ENCODE measurements at places on chromosomes 1 and 21.

DNA sequence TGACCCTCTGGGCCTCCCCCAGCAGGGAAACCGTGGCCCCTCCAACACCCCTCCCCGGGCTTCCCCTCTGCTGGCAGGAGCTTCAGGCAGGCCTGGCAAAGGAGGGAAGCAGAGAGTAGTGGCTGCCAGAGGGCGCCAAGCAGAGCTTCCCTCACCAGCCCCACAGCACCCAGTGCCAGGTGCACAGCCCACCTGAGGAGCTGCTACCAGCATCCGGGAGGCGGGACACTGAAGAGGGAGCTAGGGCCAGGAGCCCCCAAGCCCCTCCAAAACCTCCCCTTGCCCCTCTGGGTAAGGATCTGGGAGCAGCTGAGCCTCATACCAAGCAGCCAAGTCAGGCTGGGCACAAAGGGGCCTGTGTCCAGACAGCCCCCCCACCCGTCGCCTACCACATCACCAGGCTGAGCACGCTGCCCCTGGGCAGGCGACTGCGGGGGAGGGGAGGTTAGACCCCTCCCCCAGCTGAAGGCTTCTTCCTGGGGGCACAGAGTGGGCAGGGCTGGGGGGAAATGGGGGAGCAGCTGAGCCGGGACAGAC, 19.6 kb downstream of the CCDC24 start:
- DNase-seq: no peak

DNA sequence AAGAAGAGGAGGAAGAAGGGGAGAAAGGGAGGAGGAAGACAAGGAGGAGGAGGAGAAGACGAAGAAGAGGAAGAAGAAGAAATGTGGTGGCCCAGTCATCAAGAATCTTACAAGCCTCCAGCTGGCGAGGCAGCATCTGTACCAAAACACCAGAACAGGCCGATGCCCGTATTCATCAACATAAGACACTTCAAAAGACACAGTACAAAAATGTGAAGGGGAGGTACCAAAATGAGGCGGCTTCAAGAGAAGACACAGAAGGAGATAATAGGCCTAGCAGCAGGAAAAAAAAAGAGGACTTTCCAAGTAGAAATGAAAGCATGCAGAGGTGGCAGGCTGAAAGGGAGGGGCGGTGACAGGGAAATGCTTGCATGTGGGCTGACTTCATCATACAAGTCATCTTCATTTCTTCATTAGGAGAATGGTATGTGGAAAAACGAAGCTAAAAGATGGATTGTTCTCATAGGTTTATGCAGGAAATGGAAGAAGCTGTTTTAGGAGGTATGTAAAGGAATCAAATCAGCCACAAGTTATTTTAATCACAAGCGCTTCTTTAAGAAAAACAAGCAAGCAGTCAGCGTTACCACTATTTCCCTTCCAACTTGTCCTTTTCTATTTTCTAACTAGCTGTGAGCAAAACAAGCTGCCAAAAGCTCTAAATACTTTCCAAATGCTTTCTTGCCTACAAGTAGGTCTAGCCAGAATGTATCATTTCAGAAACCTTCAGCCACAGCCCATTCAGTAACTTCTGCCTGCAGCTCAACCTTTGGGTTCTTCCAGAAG, 192.3 kb downstream of the SLC45A1 start:
- no peak for DNase-seq

GRCh38 chr1:235199441-235199840, 38.4 kb upstream of the RBM34 start:
- DNase-seq: no peak

DNA sequence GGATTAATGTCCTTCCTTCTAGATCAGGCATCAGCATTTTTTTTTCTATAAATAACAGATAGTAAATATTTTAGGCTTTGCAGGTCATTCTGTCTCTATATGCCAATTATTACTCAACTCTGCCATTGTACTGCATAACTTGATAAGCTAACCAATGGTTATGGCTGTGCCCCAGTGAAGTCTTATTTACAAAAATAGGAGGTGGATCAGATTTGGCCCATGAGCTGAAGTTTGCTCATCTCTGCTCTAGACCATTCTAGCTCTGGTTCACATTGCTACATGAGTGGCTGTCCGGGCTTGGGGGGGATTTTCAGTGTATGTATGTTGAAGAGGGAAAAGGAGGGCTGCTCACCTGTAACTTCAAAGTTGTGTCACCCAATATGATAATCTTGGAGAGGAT, 10.1 kb downstream of the RAB7B start:
- no peak for DNase-seq

DNA sequence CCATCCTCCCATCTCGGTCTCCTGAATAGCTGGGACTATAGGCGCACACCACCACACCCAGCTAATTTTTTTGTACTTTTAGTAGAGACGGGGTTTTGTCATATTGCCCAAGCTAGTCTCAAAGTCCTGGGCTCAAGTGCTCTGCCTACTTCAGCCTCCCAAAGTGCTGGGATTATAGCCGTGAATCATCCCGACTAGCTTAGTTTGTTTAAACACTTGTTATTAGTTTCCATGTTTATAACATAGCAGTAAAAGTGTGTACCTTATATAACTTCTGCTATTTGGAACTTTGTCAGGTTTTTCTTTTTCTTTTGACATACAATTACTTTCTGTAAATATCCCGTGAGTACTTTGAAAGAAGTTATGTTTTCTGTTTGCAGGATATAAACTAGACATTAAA, 60.6 kb upstream of the C1orf21 start:
- no peak for DNase-seq

GRCh38 chr1:8903410-8903809, 24.9 kb upstream of the ENO1 start:
- no peak for DNase-seq

- DNase-seq: no peak
Measured at GRCh38 chr1:109579491-109579890, 31.1 kb downstream of the GNAI3 start.

DNA sequence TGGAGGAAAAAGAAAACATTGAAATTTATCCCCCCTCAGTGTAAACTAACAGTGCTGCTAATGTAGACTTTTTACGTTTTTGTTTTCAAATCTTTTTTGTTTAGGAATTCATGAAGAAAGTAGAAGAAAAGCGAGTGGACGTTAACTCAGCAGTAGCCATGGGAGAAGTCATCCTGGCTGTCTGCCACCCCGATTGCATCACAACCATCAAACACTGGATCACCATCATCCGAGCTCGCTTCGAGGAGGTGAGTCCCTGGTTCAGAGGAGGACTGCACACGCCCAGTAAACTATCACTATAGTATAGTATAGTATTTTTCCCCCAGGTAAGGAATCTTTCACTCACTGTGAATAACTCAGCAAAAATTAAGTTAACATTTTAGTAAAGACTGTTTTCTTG, 37.8 kb upstream of the BMP8A start:
- DNase-seq: no peak

GRCh38 chr1:3584915-3585314, 26.4 kb downstream of the MEGF6 start:
- no peak for DNase-seq

GRCh38 chr1:100298512-100298911, 32.5 kb downstream of the RTCA start:
- no peak for DNase-seq

- no peak for DNase-seq
Measured at GRCh38 chr1:110714374-110714995, 39.7 kb upstream of the KCNA3 start.

DNA sequence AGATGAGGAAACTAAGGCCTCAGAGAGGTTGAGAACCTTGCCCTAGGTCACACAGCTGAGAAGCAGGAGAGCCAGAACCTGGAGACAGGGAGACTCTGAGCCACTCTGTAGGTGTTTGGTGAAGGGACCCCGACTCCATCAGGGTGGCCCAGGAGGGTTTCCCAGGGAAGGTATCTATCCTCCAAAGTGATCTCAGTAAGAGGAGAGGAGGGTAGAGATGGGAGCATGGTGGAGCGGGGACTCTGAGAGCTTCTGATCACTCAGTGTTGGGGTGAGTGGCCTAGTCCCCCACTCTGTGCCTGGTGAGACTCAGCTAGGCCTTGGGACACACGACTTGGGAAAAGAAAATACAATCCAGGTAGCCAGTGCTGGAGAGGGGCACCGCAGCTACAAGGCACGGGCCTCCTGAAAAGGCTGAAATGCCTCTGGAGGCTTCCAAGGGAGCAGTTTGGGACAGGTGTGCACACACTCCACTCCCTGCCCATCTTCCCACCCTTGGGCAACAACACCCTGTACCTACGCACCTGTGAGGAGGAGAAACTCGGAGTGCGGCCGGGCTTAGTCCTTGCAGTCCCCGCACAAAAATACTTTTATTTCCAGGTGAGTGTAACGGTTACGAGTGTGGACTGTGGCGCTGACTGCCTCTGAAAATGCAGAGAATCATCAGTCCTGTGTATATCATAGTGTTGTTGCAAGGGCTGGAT, 80.8 kb downstream of the CAMK2N1 start:
- no peak for DNase-seq

GRCh38 chr1:80418134-80418533, 1382.6 kb upstream of the ADGRL2 start:
- DNase-seq: no peak

DNA sequence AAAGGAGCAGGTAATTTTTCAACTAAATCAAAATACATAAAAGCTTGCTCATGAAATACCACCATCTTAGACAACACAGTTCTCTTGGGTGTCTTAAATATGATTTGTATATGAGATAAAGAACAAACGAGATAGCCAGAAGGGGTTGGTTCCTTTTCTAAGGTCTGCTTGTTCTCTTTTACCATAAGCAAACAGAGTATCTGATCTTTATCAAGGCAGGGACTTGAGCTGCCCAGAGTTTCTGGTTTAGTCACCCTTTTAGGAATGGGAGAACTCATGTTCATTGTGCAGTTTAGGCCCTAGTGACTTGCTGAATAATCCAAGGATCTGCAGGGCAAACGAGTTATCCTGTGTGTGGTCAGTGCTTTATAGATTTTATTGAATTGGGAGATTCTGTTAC, 3.0 kb upstream of the SUCO start:
- DNase-seq: no peak

- no peak for DNase-seq
Measured at GRCh38 chr1:167196166-167196565, 24.5 kb upstream of the POU2F1 start.

DNA sequence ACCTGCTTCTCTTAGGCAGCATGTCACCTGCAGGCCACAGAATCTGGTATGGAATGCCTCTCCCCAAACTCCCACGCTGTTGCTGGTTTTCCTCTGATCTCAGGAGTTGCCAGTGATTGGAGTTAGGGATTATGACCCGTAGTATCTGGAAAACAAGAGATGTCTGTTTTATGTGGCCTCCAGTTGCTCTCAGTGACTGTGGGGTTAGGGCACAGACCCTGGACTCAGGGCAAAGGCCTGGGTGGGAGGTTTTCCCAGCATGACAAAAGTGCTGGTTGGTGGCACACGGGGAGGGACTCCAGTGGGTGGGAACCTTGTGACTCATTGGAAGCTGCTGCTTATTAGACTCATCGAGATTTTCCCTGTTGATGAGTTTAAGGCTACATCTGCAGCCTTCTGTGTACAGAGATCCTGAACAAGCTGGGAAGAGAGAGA, at the start of gene NR1I3:
Gene NR1I3, minus strand, starts transcription at position 165 of the 435 bp plus-strand sequence. CDS start 1,638 bp downstream, outside the sequence.
- no peak for DNase-seq

GRCh38 chr1:184892116-184892515, 82.2 kb downstream of the NIBAN1 start:
- no peak for DNase-seq

DNA sequence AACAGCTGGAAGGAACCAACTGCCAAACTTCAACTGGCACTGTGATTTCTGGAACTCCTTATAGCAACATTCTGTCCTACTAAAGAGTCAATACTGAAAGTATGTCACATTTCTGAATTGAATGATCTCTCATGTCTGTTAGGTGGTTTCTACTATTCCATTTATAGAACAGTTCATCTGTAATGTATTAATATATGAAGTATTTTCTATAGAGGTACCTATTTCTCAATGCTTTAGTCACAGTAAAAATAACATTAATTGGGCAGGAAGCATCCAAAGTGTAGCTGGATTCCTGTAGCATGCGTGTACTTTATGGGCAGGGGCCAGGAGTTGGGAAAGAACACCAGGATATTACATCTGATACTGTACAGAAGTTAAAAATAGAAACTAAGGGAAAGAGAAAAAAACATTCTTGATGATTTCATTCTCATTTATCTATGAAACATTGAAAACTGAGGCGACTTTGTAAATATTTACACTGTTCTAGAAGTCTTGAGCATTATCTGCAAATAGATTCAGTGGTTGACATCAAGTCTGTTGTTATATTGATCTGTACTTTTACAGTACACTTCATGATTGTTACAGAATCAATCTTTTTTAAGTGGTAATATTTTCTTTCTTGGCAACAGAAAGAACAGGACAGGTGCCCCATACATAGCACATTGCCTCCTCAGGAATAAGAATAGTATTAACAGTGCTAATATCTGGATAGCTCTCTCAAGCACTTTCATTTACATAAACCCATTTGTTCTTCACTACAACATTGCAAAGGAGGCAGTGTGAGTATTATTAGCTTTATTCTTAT, 6.2 kb upstream of the ZNF281 start:
- no peak for DNase-seq

- DNase-seq: no peak
Measured at GRCh38 chr1:42940851-42941639, 17.6 kb downstream of the SLC2A1 start.

DNA sequence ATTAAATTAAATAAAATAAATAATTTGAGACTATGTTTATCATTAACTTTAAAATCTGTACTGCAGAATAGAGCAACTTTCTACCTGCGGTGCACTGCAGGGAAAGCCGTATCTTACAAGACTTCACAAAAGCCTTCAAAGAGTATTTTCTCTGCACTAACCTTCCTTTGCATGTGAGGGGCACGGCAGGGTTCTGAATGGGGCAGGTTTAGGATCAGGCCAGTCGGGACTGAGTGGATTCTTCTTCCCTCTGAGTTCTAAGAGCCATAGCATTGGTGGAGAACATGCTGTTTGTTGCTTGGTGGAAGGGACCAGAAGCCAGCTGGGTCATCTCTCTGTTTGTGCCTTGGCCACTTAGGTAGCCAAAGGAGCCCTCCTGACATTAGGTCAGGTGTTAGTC, 55.2 kb upstream of the LGALS8 start:
- DNase-seq: no peak

GRCh38 chr21:42521384-42521783, 7.7 kb downstream of the SLC37A1 start:
- DNase-seq: no peak

DNA sequence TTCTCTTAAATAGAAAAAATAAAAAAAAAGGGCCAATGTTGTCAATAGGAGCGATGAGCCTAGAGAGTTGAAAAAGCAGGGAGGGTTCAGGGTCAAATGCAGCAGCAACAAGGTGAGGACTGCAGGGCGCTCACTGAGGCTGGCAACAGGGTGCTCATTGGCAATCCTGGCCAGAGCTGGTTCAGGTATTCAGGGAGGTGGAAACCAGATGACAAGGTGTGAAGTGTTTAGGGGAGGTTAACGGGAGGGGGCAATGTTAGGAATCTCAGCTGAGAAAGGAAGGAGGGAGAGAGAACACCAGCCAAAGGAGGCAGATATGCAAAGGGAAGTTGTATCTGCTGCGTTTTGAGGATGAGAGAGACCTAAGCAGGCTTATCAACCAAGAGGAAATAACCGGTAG, 129.8 kb upstream of the DAB1 start:
- no peak for DNase-seq

DNA sequence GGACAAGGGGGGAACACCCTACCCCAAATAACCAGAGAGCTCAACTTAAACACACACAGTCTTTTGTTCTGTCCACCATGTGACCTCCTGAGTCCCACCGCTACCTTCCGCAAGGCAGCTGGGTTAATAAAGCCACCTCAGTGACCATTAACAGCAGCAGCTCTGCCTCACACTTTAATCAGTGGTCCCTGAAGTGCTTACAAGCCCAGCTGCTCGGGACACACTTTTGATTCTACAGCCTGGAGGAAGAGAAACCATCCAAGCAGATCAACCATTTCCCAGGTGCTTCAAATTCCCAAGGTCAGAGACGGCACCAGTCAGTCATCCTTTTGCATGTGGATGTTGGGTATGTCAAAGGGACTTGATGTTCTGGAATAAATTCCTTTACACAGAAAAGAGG, 70.1 kb downstream of the KCNJ15 start:
- DNase-seq: no peak

Measured in NCI-H187 treated with DMSO at 0.1 percent for 48 hours (cell line).